Liver (tissue), 10 donors: ENCODE measurements at places on chromosomes 1 and 21. TPM values are rescaled to one million over a fixed set of nuclear protein-coding genes. Genes with fewer than 3 reads are reported as not detected.

Gene FCRLA
- total RNA-seq: 0.33 TPM

Gene FCRL1
- total RNA-seq: 0.84 TPM

Gene C1orf94
- not detected for total RNA-seq

Gene ATP6V1G3
- total RNA-seq: not detected

Gene DNAH14
- total RNA-seq: 12.5 TPM

Gene PBX1
- total RNA-seq: 17.3 TPM

Gene TINAGL1
- 16.1 TPM for total RNA-seq

Gene OR2M4
- not detected for total RNA-seq
